ENCODE measurements at places on chromosomes 4 and X.

- DNase-seq, result peak; percentile 66
These were observed 82.4 kb upstream of the MTM1 start for GRCh38 chrX:150486011-150486410.

DNA sequence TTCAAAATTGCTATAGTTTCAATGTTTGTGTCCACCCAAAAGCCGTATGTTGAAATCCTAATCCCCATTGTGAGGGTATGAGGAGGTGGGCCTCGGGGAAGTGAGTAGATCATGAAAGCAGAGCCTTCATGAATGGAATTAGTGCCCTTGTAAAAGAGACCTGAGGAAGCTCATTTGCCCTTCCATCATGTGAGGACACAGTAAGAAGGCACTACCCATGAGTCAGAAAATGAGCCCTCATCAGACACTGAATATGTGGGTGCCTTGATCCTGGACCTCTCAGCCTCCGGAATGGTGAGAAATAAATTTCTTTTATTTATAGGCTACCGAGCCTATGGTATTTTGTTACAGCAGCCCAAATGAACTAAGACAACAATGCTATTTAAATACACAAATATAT is 57.7 kb upstream of the EFHC2 start:
- DNase-seq, result no peak

- DNase-seq, result no peak
These were observed 105.2 kb upstream of the NOCT start for GRCh38 chr4:138910195-138910913.

DNA sequence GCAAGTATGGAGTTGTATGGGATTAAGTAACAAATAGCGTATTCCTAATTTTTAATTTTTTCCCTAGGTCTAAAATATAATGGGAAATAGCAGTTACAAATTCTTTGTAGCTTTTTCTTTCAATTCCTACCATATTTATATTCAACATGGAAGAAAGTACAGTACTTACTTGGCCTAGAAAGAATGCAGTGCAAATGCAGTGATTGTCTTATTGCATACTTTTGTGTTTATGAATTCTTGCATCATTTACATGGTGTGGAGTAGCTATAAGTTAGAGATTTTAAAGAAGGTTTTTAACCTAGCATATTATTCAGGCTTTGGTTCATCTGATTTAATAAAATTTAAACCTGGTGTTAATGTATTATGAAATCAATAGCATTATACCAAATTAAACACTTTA is 263.3 kb downstream of the BMPR1B start:
- DNase-seq, result no peak

- no peak for DNase-seq
These were observed 101.8 kb downstream of the AGTR2 start for GRCh38 chrX:116272322-116272721.

GRCh38 chr4:85675076-85676049 is 200.4 kb downstream of the ARHGAP24 start:
- DNase-seq, result no peak

Data from activated CD4-positive, alpha-beta T cell treated with anti-CD3 and anti-CD28 coated beads for 36 hours (primary cell).